ENCODE measurements at places on chromosomes 1 and 21. TPM values are rescaled to one million over a fixed set of nuclear protein-coding genes. Genes with fewer than 3 reads are reported as not detected.

Gene SLC25A34
- 4.6 TPM for polyA plus RNA-seq

Gene RAP1GAP
- 0.09 TPM for polyA plus RNA-seq

Gene KRTAP7-1
- not detected for polyA plus RNA-seq

Gene RIPK4
- polyA plus RNA-seq = not detected

Gene UBXN10
- 0.10 TPM for polyA plus RNA-seq

Gene LAD1
- not detected for polyA plus RNA-seq

Gene FMO3
- polyA plus RNA-seq = not detected

Measured in B cell (primary cell).